ENCODE measurements at places on chromosomes 3 and 15.

DNA sequence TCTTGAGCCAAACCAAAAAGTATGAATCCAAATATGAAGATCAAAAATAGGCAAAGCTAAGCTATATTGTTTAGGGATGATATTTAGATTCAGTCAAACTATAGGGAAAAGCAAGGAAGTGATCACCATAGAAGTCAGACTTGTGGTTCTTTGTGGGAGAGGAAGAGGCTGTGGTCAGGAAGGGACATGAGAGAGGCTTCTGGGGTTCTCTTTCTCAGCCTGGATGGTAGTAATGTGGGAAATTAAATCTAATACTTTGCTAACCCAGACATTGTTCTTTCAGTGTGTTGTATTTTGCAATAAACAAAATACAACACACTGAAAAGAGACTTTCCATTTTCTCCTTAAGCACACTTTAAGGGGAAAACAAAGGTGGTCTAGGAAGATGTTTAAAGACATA, 3.1 kb downstream of the CX3CR1 start:
- no peak for DNase-seq

DNA sequence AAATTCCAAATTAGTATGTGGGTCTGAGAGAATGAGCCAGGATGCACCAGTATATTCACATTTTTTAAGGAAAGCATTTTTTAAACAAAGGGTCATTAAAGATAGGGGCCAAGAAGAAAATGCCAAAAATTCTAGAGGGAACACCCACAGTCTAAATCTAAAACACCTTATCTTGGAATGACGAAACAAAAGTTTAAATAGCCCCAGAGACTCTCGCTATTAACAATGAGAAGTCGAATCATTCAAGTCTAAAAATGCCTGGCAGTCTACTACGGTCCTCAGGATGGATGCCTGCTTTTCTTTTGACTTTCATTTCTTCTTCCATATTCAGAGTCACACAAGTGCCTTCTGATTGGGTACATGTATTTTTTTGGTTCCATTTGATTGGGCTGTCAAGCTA, 66.3 kb downstream of the SSUH2 start:
- DNase-seq, result no peak

DNA sequence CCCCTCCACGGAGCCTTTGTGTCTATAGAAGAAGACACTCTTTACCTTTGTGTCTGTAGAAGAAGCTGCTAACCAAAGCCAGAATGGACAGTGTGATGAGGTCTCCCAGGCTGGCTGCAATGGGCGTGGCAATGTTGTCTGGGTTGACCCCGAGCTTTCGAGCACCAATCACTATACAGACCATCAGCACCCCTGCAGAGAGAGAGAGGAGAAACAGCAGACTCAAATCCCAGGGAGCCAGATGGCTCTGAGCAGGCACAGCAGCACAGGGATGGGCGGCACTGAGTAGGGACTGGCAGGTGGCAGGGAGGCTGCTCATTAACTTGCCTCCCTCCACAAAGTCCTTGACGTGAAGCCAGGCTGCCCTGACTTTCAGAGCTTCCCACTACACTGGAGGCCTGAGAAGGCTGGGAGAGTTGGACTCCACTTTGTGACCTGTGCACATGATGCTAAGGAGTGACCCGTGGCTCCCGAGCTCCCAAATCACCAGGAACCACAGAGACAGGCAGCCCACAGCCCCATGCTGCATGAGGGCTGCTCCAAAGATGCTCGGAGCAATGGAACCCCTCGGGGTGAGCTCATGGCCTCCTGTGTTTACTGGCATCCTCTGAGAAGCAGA, 53.9 kb downstream of the ROPN1B start:
- no peak for DNase-seq

DNA sequence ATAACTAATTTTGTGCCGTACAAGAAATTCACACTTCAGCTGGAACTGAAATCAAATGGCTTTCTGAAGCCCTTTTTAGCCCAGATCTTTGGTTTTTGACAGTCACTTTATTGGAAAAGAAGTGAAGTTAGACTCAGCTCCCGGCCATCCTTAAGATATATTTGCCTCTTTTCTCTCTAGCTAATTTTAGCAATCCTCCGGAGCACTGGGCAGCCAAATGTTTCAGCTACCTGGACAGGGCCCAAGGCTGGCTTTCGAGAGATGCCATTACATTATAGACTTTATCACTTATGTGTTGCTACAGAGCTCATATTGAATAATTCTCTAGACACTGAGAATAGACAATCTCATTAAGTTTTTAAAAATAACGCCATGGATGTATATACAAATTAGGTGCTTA, 28.5 kb upstream of the RPL39L start:
- no peak for DNase-seq

- no peak for DNase-seq
Observed at GRCh38 chr3:8156138-8156537, 345.5 kb upstream of the LMCD1 start.

GRCh38 chr15:56963126-56963525, 44.7 kb downstream of the TCF12 start:
- no peak for DNase-seq

DNA sequence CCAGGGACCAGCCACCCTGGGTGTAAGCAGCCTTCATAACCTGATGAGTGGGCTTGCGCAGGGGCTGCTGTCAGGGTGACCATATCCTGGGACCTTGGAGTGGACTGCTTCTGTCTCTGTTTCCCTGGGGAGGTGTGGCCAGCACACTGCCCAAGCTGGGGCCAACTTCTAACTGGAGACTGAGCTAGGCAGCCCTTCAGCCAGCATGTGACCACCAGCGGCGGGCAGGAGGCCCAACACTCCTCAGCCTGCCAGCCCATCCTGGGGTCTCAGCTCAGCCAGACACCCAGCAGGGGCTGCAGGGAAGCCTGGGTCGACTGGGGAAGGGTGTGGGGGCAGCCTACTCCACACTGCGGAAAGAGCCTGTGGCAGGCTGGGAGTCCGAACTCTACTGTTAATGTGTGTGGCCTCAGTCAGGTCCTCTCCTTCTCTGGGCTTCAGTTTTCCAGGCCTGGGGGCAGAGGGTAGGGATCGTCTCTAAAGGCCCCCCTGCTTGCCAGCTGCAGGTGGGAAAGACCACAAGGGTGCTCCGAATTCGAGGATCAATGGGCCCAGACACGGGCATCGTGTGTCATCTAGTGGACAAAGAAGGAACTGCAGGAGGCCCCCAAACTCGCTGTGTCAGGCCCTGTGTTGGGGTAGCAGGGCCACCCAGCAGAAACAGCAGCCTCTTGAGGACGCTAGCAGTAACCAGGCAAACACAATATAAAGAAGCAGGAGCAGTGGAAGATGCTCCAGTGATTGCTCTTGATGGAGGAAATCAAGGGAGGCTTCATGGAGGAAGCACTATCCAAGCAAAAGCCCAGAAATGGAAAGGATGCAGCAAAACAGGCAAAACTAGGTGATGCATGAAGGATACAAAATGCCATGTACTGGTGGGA, 2.0 kb upstream of the SEMA3G start:
- DNase-seq, result peak; percentile 68

GRCh38 chr3:39533226-39533625, 65.7 kb downstream of the MOBP start:
- no peak for DNase-seq

DNA sequence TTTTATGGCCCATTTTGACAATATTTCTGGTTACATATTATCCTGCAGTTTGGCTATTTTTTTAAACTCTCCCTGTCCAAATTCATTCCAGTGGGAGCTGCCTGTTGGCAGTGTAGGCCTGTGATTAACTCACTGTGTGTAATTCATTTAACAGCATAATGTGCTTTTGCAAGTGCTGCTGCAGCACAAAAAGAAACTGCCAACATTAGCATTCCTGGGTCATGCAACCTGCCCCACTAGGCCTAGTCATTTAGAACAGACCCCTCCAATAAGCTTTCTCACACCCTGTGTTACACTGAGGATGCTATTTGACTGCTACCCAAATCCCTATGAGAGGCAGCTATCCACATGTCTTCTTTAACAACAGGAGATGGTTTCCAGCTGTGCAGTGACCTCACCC, 251.2 kb upstream of the UBE2E2 start:
- DNase-seq, result no peak

DNA sequence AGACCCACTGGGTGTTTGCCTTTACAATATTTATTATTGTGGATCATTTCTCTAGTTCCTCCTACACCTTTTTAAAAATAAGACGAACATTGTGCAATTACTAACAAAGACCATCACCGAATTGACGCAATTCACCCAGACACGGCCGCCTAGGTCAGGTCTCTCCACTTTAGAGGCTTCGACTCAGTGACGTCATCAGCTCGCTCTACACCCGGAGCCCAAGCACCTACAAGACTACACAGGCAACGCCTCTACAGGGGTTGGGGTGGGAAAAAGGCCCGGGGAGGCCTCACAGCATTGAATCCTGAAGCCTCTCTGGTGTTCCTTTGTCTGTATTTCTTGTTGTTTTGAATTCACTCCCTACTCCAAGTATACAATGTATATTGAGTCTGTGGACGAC, 16.6 kb downstream of the ZIC4 start:
- DNase-seq, result no peak

- DNase-seq, result no peak
Observed at GRCh38 chr3:4655145-4656045, 162.2 kb downstream of the ITPR1 start.

DNA sequence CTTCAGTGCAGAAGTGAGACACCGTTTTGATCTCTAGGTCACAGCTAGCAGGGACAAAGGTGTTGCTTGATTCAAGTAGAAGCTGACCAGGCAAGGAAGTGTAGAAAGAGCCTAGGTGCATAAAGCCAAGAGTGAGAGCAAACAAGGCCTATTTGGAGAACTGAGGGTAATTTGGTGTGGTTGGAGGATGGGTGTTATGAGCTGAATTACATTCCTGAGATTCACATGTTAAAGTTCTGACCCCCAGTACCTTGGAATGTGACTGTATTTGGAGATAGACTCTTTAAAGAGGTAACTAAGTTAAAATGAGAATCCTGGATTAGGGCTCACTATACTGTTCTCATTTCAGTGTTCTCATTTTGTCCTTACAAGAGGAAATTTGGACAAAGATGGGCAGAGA, 191.3 kb downstream of the ZMAT3 start:
- DNase-seq, result no peak
